Mucosa of descending colon (tissue), 3 donors: ENCODE measurements at places on chromosomes 7 and 10.
A peak's percentile ranks its signal among the peaks of the same experiment; 100 is the strongest.

GRCh38 chr7:33379891-33380525 lies 250.6 kb downstream of the BBS9 start:
- no peak for DNase-seq

DNA sequence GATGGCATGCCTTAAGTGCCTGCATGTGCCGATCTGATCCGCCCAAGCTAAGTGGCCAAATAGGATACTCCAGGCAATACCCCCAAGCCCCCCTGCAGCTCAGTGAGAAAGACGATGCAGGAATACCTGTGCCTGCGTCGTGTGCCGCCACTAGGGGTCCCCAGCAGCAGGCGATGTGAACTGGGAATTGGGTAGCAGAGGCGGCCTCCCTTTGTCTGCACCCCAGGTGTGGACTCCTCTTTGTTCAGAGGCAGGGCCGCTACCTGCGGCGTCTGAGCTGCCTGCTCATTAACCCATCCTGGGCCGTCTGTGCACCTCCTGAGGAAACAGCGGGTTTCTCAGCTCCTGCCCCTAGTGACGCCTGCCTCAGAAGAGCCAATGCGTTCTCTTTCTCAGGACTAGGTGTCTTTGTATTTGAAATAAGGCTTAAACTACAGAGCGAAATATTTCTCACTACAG lies 4.8 kb upstream of the CHN2 start:
- DNase-seq = peak; percentile 72

GRCh38 chr7:55020466-55020871 lies 1.7 kb downstream of the EGFR start:
- no peak for DNase-seq

GRCh38 chr7:33873518-33873917 lies 31.8 kb upstream of the BMPER start:
- DNase-seq = no peak

GRCh38 chr7:143172354-143172753 lies 10.9 kb upstream of the TAS2R39 start:
- peak; percentile 79 for DNase-seq

DNA sequence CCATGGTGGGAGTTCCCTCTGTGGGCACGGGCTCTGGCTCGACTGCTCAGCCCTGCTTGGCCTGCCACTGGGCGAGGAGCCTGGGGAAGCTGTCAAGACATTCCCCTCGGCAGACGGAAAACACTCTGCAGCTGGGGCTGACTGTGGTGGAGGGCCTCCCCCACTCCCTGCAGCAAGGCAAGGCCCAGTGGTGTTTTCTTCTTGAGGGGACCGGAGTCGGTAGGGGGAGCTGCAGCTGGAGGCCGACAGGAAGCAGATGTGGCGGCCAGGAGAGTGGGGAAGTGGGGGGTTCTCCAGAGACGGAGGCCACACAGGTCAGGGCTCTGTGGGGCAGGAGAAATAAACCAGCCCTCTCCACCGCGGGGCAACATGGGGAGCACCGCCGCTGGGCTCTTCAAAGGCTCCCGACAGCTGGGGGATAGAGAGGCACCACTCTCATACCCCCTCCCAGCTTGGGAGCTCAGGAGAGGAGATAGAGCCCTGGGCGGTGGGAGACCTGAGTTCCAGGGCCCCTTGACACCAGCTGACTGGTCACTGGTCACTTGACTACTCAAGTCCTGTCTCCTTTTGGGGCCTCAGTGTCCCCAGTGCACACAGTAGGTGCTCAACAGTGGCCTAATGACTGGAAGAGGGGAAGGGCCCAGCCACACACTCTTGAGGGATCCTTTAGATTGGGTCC lies 43.4 kb downstream of the PPIF start:
- DNase-seq = peak; percentile 28

GRCh38 chr7:43449577-43449976 lies 133.3 kb upstream of the STK17A start:
- DNase-seq = no peak

GRCh38 chr7:10537764-10538163 lies 435.9 kb upstream of the PHF14 start:
- DNase-seq = no peak

DNA sequence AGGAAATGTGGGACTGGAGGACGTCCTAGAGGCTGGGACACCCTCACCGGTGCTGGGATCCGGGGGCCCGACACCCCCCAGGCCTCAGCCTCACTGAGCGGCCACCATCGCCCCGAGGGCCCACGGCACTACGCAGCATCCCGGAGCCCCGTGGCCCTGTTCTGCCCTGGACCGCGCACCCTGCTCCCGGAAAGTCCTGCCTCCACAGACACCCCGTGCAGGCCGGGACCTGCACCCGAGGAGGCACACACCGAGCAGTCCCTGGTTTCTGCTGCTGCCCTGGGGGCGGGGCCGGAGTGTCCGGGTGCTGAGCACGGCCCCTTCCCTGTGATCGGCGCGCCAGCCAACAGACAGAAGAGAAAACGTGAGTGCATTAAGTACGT lies 18.1 kb upstream of the KNDC1 start:
- no peak for DNase-seq

DNA sequence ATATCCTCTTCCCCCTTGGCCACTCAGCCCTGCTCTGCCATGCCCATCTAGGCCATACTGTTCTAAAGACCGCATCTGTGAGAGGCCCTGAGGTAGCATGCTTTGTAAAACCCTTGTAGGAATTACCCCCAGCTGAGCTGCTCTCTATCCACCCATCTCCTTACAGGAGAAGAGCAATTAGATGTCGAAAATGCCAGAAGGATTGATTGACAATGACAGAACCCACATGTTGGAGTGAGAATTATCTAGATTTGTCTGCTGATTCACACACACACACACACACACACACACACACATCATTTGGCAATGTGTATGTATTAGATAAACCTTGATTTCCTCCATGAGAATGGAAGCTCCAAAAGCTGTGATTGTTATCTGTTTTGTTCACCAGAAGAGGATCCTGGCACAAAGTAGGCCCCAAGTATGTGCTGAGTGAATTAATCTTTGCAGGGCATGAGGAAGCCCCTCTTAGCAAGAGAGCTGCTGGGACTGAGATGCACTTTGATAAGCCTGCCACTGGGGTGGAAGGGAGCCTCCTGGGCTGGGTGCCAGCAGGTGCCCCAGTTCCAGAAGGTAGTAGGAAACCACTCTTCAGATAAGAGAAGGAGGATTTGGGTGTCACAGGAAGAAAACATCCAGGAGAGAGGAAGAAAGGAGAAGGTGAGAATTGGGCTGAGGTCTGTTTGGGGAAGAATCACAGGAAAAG lies 187.5 kb upstream of the ADO start:
- no peak for DNase-seq

DNA sequence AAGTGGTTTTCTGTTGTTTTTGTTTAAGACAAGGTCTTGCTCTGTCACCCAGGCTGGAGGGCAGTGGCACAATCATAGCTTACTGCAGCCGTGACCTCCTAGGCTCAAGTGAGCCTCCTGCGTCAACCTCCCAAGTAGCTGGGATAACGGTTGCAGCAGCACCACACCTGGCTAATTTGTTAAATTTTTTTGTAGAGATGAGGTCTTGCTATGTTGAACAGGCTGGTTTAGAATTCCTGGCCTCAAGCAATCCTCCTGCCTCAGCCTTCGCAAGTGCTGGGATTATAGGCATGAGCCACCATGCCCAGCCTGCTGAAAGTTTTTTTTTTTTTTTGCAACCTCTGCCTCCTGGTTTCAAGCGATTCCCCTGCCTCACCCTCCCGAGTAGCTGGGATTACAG lies 31.1 kb downstream of the PROSER2 start:
- DNase-seq = no peak

GRCh38 chr10:30294476-30295240 lies 54.4 kb downstream of the MTPAP start:
- no peak for DNase-seq

GRCh38 chr7:111750878-111751277 lies 188.6 kb upstream of the IMMP2L start:
- no peak for DNase-seq

- DNase-seq = no peak
Observed at GRCh38 chr7:94739180-94739579, 83.2 kb upstream of the SGCE start.

DNA sequence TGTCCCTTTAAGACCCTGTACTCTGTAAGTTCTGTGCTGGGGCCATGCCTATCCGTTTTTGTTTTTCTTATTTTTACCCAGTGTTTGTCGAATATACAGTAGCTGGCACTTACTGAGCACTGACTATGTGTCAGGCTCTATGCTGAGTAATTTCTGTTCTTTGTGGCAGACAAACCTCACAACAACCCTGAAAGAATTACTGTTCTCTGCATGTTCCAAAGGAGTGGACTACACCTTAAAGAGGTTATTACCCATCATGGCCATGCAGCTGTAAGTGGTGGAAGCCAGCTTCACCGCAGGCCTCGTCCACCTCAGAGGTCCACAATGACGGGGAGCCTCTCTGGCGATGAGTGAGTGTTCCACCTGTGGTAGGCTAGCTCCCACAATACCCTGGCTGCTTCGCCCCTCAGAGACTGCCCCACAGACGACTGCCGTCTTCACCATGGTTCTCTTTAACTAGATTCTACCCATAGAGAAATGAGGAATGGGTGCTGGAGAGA lies 30.1 kb upstream of the RBM20 start:
- no peak for DNase-seq

GRCh38 chr10:60427709-60428386 lies 38.2 kb upstream of the ANK3 start:
- no peak for DNase-seq

- no peak for DNase-seq
Observed at GRCh38 chr10:110214371-110214826, 7.0 kb downstream of the MXI1 start.

- no peak for DNase-seq
Observed at GRCh38 chr7:93055543-93056107, 62.2 kb downstream of the SAMD9 start.

- DNase-seq = no peak
Observed at GRCh38 chr7:9264395-9264794, 831.0 kb downstream of the NXPH1 start.

DNA sequence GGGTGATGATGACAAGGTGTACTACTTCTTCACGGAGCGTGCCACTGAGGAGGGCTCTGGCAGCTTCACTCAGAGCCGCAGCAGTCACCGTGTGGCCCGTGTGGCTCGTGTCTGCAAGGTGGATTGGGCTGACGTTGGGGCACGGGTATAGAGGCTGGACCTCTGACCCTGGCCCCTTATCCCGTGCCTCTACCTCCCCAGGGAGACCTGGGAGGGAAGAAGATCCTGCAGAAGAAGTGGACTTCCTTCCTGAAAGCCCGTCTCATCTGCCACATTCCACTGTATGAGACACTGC lies 8.4 kb downstream of the MRPL43 start:
- DNase-seq = no peak

GRCh38 chr10:95430231-95430951 lies 130.8 kb downstream of the SORBS1 start:
- DNase-seq = peak; percentile 58

DNA sequence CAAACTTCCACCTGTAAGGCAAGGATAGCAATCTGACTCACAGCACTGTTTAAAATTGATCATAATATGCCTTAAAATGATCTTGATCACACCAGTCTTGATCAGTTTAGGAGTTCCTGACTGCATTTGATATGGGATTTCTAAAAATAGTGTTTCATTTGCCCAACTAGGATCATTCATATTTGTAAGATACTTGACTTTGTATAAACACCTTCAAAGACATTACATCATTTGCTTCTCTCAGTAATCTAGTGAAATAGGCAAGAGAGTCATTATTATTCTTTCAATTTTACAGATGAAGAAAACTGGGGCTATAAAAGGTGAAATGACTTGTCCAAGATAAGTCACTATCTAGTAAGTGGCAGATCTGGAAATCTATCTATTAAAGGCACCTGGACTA lies 521.1 kb downstream of the GATA3 start:
- no peak for DNase-seq

DNA sequence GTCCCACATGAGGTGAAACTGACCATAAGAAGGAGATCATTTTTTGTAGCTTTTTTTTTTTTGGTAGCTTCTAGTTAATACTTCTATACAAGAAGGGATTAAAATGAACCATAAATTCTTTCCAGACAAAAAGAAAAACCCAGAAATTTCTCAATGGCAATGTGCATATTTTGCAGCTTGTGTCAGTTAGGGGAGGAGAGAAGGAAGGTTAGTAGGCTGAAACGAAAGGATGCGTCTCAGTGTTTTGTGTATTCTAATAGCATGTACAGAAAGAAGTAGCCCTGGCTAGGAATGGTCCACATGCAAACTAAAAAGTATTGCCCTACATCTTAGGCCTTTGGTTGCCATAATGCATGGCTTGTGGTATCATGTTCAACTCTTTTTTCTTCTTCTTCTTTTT lies 90.6 kb downstream of the CACNB2 start:
- no peak for DNase-seq

DNA sequence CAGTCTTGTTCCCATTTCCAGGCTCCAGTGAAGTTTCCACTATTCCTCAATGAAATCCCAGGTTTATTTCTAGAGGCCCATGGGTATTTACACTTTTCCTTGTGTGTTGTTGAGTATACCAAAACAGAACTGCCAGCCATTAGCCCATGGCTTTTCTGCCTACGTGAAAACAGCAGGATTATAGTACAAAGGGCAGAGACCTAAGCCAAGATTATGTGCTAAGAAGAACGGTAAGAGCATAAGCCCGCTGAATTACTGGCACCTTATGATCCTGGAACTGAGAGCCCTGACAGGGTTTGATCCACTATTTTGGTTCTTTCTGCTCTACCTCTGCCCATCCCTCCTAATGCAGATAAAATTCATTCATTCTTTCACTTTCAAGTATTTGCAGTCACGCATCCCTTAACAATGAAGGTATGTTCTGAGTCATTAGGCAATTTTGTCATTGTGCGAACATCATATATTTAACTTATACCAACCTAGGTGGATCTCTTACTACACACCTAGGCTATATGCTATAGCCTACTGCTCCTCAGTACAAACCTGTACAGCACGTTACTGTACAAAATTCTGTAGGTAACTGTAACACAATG lies 16.0 kb downstream of the SEMA3C start:
- no peak for DNase-seq

GRCh38 chr10:75617485-75618155 lies 186.2 kb downstream of the LRMDA start:
- DNase-seq = no peak

DNA sequence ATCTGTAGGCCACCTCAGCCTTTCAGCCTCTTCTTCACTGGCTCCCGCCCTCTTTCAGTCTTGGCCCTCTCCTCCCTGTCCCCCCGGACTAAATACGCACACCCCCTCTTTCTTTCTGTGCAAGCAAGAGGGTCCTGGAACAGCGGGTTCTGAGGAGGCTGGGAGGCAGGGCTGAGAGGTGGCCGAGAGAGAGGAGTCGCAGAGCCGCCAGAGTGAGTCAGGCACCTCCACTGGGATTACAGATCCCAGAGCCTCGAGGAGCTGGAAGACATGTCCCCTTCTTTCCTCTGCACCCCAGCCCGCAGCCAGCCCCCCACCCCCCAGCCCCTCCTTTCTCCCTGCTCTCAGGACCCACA lies 182 bp downstream of the CCDC136 start:
- no peak for DNase-seq

- no peak for DNase-seq
Observed at GRCh38 chr10:113480851-113481502, 71.9 kb upstream of the HABP2 start.

- DNase-seq = no peak
Observed at GRCh38 chr7:27547401-27547800, 115.3 kb downstream of the HIBADH start.

DNA sequence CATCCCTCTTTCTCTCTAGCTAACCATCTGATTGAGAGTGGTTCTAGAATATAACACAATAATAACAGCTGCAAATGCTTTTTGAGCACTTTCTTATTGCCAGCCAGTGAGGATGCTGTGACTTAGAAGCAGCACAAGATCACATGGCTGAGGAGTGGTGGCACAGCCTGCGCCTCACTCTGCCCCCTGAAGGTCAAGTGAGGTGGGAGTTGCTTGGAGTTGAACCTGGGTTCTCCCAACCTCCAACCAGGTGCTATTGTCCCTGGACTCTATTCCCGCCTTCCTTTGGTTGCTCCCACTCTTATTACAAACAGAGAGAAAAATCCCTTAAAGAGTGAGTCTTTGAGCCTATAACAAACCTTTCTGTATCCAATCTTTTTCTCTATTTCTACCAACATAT lies 280.3 kb upstream of the PODXL start:
- DNase-seq = no peak
